ENCODE measurements at places on chromosomes 3 and 15.

GRCh38 chr3:194974468-194975135 lies 288.9 kb downstream of the FAM43A start:
- DNase-seq, result no peak

DNA sequence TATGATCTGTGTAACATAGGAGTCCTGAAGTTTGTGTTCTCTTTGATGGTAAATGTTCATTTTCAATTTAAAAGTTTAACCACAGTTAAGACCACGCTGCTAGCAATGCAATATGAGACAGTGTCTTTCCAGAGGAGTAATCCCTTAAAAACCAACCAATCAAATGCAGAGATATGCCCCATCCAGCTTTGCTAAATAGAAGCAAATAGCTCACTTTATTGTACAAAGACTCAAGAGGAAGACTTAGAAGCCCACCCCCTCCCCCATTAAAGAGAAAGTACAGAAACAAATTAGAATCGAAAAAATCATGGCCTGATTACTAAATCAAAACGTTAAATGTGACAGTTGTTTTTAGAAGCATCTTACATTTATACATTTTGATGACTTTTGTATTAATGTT lies 2.1 kb upstream of the ANP32A start:
- DNase-seq, result no peak

GRCh38 chr3:41893977-41894376 lies 67.9 kb downstream of the ULK4 start:
- no peak for DNase-seq

- DNase-seq, result no peak
Measured at GRCh38 chr15:96326328-96327154, 4.0 kb upstream of the NR2F2 start.

GRCh38 chr3:186307594-186308221 lies 54.3 kb downstream of the DGKG start:
- DNase-seq, result no peak

DNA sequence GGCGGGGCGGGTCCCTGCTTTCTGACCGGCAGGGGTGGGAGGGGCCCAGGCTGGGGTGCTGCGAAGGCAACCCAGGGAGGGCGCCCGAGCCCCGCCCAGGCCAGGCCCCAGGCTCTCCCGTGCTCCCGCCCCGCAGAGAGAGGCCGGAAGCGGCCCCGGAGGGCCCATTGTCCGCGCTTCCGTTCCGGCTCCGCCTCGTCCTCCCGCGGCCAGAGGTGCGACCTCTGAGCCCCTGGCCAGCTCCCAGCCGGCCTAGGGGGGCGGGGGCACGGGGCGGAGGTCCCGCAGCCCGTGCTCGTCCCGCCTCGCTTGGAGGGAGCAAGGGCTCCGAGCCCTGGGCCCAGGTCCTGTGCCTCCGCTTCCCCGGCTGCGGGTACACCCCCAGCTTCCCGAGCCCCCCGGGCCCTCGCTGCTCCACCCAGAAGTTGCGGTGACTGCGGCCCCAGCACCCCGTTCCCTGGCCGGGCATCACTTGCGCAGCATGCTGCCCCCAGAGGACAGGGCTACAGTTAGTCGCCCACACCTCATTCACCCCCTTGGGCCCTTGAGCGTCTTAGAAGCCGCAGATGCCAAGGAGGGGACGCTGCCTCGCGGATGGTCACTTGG lies 20.4 kb upstream of the PLXND1 start:
- no peak for DNase-seq

DNA sequence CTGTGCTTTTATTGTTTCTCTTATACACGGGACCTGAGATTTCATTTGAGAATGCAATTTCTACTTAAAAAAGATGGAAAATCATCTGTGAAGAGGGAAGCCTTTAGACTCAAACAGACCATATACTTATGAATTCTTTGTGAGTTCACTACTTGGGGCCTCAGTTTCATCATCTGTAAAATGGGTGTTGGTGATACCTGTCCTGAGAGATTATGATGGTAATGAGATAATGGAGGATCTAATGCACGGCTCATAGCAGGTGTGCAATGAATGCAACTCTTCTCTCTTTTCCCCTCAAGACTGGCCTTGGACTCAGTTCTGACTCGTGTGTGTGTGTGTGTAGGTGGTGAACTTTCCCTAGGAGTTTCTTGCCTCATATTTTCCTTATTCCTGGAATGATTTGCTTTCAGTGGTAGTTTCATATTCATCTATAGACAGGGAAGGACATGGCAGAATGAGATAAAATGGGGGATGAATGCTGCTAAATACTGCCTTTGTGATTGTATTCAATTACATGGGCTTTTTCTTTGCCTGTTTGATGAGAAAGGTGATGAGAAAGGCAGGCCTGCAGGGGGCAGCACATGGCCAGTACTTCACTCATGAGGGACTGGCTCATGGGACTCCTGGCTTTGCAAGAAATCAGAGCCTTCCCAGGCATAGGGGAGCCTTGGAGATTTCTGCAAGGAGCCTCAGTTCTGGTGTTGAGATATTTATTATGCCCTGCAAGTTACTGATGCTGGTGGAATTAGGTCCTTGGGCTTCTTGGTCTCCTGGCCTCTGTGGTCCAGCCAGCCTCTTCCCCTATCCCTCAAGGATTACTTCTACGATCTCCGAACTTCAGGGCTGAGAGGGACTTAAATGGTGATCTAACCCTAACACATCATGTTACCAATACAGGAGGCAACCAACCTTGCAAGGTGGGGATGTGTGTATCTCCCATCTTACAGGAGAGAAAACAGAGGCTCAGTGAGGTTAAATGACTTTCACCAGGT lies 70.7 kb downstream of the RPLP1 start:
- no peak for DNase-seq

- no peak for DNase-seq
Measured at GRCh38 chr3:108200024-108200423, 22.2 kb downstream of the IFT57 start.

DNA sequence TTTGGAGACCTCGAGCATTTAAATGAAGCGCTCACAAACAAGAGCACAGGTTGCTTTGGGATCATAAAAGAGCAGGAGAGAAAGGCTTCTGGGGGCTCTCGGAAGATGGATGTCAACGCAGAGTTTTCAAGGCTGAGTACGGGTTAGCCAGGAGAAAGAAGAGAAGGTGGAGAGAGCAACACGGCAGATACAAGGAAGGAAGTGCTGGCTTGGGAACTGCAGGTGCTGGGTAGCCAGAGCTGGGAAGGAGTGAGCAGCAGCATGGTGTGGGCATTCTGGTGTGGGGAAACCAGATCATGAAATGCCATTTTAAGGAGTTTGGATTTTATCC lies 580 bp upstream of the RUBCN start:
- no peak for DNase-seq

GRCh38 chr15:57685306-57686095 lies 21.0 kb upstream of the POLR2M start:
- DNase-seq, result no peak

- no peak for DNase-seq
Measured at GRCh38 chr15:76204916-76205460, 106.3 kb downstream of the ETFA start.

GRCh38 chr15:65551183-65551582 lies 20.9 kb downstream of the HACD3 start:
- no peak for DNase-seq

GRCh38 chr3:127714125-127714571 lies 41.4 kb downstream of the ABTB1 start:
- no peak for DNase-seq

- DNase-seq, result no peak
Measured at GRCh38 chr3:128949158-128949557, 44.7 kb downstream of the CFAP92 start.

- no peak for DNase-seq
Measured at GRCh38 chr3:110456438-110457138, 615.0 kb upstream of the NECTIN3 start.

- DNase-seq, result no peak
Measured at GRCh38 chr15:78146425-78147154, 2.6 kb upstream of the IDH3A start.

- DNase-seq, result no peak
Measured at GRCh38 chr3:61704807-61705206, 143.4 kb downstream of the PTPRG start.

- DNase-seq, result no peak
Measured at GRCh38 chr3:127011270-127011992, 28.5 kb downstream of the PLXNA1 start.

- no peak for DNase-seq
Measured at GRCh38 chr3:98326945-98327344, 26.7 kb upstream of the OR5K4 start.

DNA sequence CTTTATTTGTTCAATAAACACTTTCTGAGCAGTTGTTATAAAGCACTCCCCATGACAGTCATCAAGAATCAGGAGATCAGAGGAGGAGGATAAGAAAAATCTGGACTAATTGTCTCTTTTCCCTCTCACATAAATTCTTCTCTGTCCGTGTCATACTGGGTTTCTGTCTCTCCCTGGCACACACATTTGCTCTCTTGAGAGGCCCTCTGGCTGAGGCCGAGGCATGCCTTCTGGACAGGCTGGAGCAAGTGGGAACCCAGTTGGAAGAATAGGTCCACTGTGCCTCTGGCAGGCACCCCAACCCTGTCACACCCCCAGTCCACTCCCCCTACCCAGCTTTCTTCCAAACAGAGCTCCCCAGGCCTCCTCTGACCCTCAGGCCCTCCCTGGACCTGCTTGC lies 315.8 kb downstream of the UACA start:
- DNase-seq, result no peak

Measured in thoracic aorta (tissue), 2 donors.